ENCODE measurements at places on chromosomes 4 and X. TPM values are rescaled to one million over a fixed set of nuclear protein-coding genes. Genes with fewer than 3 reads are reported as not detected.

DNA sequence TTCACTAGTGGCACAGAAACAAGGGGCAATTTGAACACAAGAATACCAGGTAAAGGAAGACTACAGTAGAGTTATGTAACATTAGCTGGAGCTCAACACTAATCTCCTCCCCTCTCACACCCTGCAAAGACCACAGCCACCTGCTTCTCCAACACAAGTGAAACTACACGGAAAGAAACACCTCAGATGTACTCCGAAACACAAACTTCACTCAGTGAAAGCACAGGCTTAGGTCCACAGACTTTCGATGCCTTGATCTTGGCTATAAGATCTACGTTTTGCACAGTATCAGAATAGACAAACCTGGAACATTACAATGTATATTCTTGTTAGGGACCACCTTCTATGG is 7.6 kb downstream of the ACSL1 start:
- DNase-seq: no peak

TLL1 gene
- total RNA-seq: not detected

DNA sequence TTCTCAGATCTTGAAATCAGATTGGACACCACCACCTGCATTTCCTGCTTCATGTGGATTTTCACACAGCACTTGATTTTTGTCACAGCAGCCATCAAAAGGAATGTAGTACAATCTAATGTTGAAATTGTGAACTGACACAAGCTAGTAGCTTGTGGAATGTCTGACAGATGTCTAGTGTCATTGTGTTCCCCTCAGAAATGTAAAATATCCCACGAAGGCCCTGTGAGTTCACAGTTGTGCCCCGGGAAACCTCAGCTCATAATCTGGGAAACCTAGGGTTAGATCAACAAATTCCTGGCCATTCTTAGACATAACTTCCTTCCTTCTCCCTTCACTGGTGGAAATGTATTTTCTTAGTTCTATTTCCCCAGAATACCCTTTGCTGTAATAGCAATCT is 205.7 kb downstream of the AR start:
- DNase-seq: no peak

- no peak for DNase-seq
Observed at GRCh38 chr4:52748432-52748831, 2.8 kb downstream of the ERVMER34-1 start.

DNA sequence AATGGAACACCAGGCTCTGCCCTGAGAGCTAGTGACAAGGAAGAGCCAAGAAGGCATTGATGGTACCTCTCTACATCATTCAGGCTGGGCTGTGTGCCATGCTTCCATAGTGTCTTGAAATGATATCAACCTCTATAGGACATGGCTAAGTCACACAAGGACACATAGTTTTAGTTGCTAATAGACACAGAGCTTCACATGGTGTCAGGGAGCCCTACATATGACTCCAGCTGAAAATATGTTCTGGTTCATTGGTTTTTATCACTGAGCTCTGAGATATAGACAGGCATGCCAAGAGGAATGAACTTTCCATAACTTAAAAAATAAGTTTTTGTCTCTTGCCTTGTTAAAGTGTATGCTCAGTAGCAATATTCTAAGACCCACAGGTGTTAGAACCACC is 72.1 kb upstream of the PRKG2 start:
- DNase-seq: no peak

DNA sequence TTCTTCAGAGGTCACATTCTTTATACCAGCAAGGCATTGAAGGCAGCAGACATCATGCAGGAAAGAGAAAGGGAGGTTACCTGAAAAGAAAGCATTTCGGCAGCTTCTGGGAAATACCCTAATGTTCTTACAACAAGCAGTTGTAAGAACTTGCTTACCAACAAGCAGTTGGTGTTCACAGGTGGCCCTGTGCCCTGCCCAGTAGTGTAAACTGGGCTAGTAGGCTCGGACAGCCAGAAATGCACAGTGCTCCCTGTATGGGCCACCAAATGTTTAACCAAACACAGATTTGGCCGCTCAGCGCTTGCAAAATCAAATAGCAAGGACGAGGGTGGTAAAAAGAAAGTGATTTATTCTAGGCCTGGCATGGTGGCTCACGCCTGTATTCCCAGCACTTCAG is 20.4 kb upstream of the RHOXF1 start:
- no peak for DNase-seq

GRCh38 chr4:140061194-140061593 is 92.8 kb downstream of the MAML3 start:
- DNase-seq: no peak

DNA sequence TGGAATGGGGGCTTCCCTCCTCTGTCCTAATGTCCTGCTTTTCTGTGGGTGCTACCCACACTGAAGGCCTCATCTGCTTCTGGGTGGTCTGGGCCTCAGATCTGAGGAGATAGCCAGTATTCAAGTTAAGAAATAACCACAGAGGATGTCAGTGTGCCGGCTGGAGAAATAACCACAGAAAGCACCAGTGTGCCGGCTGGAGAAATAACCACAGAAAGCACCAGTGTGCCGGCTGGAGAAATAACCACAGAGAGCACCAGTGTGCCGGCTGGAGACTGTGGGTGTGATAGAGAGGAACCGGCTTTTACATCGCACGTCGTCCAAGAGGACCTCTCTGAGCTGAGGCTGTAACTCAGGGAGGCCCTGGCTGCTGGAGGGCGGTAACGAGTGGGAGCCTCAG is 65.7 kb upstream of the PSAPL1 start:
- DNase-seq: no peak

DNA sequence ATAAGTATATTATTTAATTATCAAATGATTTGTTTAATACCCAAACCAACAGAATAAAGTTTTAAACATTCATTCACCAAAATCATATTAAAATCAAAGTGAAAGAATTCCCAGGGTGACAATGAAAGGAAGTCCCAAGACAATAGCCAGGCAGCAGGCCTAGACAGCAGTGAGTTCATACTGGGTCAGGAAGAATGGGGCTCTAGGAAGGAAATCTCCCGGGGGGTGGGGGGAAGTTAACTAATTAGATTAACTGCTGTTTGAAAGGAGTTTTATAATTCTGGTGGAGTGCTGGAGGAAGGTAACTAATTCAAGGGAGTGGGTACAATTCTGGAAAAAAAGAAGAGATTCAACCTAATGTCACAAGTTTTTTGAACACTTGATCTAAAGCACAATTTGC is 104.1 kb downstream of the ZAR1 start:
- no peak for DNase-seq

DNA sequence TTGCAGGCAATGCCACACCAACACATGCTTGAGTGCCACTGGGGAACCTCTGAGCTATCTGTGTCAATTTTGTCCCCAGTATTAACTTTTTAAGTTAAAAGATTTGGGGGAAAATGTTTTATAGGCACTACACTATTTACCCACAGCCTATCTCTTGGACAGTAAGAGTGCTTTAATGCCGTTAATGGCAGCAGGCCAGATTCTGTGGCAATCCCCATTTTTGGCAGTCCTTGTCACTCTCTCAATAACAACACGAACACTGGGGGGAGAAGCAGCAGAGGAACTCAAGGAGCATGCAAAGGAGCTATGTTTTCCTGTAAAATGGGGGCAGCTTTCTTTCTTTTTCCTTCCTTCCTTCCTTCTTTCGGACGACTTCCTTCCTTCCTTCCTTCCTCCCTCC is 168.6 kb downstream of the NSUN7 start:
- no peak for DNase-seq

GASK1B gene
- not detected for total RNA-seq

Measured in activated T-helper 1 cell treated with anti-CD3 and anti-CD28 coated beads, Interleukin-12 subunit alpha, Interleukin-12 subunit beta, Interleukin-2, Interleukin-4 antibody, amounts not matched to agents 30 ng/mL and 10 ng/mL and 1 ng/mL, durations not matched to agents 14 hours and 24 hours and 36 hours (primary cell).